ENCODE measurements at places on chromosomes 6 and 20.

- no peak for DNase-seq
Measured at GRCh38 chr6:91082311-91082832, 495.5 kb upstream of the MAP3K7 start.

DNA sequence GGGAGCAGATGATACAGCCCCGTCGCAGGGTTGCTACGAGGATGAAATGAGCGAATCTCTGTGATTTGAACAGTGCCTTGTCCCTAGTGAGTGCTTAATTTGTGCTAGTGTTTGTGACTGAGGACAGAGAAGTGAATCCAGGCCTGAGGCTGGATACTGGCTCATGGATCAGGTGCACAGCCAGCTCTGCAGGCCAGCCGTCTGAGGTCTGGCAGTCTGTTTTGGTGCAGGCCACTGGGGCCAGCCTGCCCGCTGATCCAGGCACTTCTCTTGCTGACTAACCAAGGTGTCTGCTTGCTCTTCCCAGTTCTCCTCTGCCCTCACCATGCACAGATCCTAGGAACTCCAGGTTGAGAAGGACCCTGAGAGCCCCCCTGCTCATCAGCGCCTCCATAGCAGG lies 181.0 kb downstream of the LRFN2 start:
- no peak for DNase-seq

- DNase-seq, result no peak
Measured at GRCh38 chr6:77876300-77876699, 223.5 kb downstream of the MEI4 start.

GRCh38 chr6:145602726-145603326 lies 132.5 kb downstream of the EPM2A start:
- no peak for DNase-seq

- DNase-seq, result no peak
Measured at GRCh38 chr6:129141499-129141898, 258.6 kb downstream of the LAMA2 start.

DNA sequence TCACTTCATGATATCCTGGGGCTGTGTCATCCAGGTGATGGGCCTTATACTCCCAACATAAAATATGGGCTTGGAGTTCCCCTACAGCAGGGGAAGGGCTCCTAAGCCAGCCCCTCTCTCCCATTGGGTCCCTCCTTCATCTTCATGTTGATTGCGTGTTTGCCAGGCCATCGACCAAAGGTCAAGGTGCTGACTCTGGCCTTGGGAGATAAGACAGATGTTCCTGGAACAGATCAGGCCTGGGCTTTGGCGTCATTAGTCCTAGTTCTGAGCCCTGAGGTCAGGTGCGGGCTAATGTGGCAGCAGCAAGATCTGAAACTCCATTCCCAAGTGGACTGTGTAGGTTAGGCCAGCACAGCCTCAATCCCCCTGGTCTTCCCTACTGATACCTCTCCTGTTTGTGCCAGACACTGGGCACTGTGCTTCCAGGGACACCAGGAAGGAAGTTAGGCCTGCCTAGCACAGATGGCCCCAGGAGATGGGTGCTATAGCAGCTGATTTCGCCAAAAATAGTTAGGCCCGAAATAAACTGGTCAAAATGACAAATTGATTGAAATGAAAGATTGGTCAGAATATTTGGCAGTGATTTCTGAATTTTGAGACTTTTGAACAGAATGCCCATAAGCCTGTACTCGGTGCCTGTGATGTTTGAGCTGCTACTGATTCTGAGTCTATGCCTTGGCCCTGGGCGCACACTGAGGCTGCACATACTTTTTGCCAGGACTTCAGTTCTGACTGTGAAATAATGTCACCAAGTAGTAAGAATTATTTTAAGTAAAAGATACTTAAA lies 28.8 kb downstream of the EPB41L1 start:
- no peak for DNase-seq

DNA sequence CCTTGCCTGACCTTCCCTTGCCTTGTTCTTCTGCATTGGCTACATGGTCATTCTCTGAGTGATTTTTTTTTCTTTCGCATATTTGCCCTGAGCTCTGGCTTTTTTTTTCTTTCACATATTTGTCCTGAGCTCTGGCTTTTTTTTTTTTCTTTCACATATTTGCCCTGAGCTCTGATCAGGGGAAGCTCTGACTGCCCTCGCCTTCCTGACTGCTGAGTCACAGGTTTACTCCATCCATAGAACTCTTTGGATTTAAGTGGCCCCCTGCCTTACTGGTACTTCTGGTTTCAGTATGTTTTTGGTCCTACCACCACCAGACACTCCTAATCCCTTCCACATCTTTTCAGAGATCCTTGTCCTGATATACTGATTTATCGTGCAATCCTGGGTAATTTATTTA lies 201.1 kb downstream of the OGFRL1 start:
- DNase-seq, result no peak

GRCh38 chr6:12844284-12845223 lies 128.0 kb downstream of the PHACTR1 start:
- DNase-seq, result no peak

DNA sequence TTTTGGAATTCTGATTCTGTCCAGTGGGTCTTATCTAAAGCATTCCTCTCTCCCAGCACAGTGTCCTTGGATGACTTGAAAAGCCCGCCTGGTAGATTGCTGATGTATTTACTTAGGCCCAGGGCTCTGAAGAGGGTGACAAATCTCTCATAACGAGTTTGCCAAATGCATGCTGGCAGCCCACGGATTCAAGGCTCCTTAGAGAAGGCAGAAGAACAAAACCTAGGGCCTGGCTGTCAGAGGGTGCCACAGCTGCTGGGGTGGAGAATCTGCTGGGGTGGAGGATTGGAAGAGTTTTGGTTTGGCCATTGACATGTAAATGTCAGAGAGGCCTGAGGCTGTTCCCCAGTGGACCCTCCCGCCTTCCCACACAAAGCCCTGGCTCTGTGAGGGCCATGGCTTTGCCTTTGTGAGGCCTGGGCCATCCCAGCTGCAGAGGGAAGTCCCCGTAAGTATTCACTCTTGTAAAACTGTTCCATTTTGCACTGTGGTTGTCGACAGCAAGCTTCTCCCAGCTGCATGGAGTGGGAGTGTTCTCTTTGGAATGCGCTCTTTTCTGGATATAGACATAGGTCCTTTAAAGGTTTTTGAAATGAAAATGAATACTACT lies 50.3 kb downstream of the ANKRD6 start:
- DNase-seq, result no peak

DNA sequence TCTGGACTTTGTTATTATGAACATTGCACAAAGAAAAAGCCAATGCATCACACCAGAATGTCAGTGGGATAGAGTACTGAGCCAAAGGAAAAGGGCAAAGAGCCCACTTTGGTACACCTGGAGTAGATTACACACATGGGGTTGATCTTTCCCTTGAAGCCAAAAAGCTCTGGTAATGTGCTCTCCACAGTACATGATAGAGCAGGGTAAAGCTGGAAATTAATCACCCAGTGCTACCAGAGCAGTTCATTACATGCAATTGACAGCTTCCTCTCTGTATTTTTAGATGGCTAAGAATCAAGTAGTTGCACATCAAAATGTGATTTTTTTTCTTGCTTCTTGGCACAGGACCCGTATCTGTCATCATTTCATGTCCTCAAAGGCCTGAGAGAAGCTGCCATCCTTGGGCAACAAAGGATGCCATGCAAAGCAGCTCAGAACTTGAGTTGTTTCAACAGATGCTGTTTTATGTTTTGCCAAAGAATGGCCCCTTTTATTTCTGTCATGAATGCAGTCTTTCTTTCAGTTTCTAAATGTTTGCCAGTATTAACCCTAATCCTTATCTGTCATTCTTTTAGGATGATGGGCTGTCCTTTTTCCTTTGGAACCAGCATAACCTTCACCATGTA lies 88.1 kb downstream of the HDGFL1 start:
- DNase-seq, result no peak

- no peak for DNase-seq
Measured at GRCh38 chr6:30894381-30894780, 10.1 kb downstream of the DDR1 start.

DNA sequence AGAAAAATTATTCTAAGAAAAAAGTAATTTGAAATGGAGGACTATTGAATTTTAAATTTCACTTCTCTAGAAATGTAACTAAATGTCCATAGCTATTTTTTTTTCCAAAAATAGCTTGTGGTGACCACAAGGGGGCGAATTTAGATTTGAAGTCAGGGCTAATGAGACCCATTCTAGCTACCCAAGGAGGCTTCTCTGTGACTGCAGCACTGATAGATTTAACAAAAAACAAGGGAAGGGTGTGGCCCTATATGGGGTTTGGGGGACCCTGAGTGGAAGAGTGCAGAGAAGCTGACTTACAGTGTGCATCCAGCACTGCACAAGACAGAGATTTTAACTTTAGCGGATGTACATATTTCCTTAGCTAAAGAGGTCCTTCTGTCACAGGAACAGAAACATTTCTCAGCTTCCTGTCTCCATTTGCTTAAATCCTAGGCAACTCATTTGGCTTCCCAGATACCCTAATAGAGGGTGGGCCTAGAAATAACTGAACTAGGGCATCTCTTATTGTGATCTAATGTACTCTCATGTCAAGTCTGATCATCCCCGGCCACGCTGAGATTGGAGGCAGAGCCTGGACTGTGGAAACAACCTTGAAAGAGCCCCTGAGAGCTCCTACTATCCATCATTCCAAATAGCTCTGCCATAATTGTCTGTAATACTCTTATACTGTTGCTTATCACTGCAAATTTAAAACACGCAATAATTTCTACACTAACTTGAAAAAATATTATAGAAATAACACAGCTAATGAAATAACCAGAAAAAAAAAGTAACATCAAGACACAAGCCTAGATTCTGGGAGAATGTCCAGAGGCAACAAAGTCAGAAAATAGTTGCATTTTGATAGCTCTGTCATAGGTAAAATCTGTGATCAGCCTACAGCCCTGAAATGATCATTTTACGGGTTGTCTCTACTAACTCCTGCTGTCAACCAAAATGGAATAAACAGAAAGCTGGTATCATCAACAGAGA lies 93.6 kb downstream of the SNAP91 start:
- no peak for DNase-seq

DNA sequence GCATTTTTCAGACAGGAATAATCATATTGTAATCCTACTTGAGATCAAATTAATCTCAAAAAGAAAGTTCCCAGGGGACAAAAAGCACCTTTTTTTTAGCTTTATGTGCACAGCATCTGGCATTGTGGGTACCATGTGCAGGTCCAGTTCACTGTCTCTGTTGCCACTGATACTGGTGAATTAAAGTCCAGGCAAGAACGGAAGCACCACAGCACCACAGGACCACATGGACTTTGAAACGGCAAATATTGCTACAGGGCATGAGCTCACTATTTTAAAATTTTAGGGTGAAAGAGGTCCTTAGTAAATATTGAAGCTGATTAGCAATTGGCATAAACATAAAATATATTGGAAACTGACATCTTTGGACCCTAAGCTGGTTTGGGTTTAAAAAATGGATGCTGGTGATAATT lies 709.0 kb downstream of the EPM2A start:
- DNase-seq, result no peak

- no peak for DNase-seq
Measured at GRCh38 chr20:59422872-59423544, 122.6 kb downstream of the EDN3 start.

- no peak for DNase-seq
Measured at GRCh38 chr6:113871975-113872374, 14.8 kb downstream of the MARCKS start.
